ENCODE measurements at places on chromosomes 4 and X.
A peak's percentile ranks its signal among the peaks of the same experiment; 100 is the strongest.

DNA sequence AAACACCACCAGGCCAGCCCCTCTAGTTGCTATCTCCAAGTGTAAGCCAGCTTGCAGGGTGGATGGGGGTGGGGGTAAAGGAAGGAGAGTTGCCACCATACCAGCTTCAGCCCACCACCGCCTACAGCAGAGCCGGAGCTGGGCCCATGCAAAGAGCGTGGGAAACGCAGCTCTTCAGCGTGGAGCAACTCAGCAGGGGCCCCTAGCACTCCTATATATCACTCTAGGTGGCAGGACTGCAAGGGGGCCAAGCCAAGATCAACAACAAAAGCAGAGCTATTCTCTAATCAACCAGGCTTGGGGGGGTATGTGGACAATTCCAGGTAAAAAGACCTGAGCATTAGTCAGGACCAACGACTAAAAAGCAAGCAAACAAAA, 35.5 kb upstream of the IQSEC2 start:
- no peak for DNase-seq

DNA sequence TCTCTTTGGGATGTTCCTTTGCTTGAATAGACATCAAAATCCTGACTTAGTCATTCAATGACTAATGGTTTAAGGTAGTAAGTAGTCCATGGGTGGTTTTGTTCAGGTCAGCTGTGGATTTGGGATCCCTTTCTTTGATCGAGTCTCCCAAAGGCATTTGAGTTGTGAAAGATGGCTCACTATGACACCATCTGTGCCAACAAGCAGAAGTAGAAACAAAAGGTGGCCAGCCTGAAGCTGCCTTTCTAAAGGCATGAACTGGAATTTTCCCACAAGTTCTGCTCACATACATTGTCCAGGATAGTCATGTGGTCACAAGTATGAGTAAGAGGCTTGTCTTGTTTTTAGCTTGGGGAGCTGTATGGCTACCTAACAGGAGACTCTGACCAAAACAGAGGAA, 129.9 kb downstream of the CCNG2 start:
- DNase-seq = no peak

GRCh38 chr4:36740796-36741310, 459.4 kb downstream of the DTHD1 start:
- DNase-seq = no peak

- peak; percentile 26 for DNase-seq
These were observed 15.8 kb downstream of the ZCCHC12 start for GRCh38 chrX:118839334-118839958.

GRCh38 chrX:32455704-32456103, 755.6 kb downstream of the DMD start:
- no peak for DNase-seq

DNA sequence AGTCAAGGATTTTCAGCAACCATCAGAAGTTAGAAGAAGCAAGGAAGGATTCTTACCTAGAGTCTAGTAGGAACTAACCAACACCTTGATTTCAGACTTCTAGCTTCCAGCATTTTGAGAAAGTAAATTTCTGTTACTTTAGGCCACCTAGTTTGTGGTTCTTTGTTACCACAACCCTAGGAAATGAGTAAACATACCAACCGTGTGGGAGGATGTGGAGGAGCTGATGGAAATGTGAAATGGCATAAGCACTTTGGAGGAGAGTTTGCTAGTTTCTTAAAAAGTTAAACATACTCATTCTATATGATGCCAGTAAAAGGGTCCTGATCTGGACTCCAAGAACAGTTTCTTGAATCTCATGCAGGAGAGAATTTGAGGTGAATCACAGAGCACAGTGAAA, 679.4 kb downstream of the PDHA2 start:
- DNase-seq = no peak

DNA sequence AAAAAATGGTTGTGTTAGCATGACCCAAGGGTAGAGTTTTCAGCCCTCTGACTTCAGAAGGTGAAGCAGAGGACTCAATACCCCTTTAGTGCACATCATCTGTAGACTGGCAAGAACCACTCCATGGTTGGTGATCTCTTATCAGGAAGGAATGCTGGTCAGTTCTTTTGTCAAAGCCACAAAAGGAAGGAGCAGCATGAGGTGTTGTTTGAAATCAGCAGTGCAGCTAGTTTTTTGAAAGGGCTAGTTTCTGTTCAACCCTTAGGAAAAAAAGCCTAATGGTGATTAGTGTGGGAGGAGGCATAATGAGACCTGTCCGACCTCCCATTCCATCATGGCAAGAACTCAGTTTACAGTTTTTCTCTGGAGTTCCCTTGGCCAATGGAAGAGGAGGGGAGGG, 362.0 kb upstream of the CT83 start:
- no peak for DNase-seq

- peak; percentile 57 for DNase-seq
These were observed 48.3 kb downstream of the MTHFD2L start for GRCh38 chr4:74206088-74206825.

DNA sequence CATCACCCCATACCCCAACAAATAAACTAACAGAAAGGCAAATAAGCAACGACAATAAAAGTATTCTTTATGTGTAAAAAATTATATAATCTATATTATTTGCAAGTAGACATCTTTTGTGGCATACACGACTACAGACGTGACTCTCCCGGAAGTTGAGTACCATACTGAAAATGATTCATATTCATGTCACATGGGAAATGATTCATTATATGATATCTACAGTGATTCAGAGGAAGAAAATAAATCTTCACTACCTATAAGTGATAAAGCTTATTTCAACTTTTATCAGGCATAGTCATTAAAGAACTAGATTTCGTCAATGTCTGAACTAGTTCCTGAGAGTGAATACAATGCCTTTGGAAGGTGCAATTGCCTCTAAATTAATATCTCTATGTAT, 4.6 kb upstream of the ANTXR2 start:
- DNase-seq = no peak

GRCh38 chr4:15420642-15421041, 7.2 kb upstream of the C1QTNF7 start:
- peak; percentile 69 for DNase-seq

- no peak for DNase-seq
These were observed 19.4 kb downstream of the RPS6KA6 start for GRCh38 chrX:84168574-84168973.

- DNase-seq = no peak
These were observed 33.8 kb upstream of the NPY2R start for GRCh38 chr4:155174668-155175067.

DNA sequence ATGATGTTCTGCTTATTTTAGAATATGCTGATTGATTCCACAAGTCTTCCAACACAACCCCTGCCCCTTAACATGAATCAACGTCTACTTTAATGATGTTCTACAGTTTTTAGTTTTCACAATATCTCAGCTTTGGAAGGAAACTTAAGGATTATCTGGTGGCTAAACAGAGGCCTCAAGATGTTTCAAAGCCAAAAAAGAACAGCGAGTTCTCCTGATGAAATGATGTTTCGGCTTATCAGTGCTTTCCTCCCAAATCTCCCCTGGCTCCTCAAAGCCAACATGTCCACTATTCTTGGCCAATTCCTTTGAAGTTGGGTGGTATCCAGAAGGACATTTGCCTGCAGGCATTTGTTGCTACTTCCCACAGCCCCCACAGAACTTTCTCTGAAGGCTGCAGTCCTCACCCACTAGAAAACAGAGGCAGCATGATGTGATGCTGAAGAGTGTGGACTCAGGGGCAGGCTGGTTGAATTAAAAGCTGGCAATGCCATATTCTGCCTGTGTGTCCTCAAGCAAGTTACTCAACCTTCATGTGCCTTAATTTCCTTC, 87.3 kb downstream of the ADGRG4 start:
- DNase-seq = no peak

GRCh38 chrX:75623535-75623934, 100.7 kb upstream of the ZDHHC15 start:
- DNase-seq = no peak

DNA sequence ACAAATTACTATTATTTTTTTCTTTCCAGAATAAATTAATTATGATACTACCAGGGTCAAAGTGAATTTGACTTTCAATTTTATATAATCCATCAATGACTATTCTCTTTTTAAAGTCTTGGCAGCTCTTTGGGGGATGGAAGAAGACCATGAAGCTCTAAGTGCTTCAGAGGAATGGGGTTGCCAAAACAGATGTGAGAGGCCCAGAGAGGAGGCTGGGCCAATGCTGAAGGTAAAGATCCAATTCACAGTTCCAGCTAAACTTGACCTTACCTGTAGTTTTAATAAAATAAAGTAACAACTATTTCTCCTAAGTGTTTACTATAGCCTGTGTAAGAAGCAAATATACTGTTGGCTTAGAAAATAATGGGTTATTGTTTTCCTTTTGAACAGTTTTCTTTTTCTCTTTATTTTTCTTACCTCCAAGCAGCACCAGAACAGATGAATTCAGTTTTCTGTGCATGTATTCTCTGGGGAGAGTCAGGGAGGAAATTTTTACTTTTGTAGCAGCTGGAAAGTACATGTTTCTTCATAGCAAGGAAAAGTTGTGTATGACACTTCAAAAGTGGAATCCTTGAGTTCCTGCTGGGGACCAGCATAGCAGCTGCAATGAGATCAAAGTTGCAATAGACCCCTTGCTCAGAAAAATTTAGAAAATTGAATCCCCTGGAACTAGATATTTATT, 104.9 kb downstream of the CEP44 start:
- no peak for DNase-seq

- DNase-seq = no peak
These were observed 1910.0 kb upstream of the AGA start for GRCh38 chr4:179352221-179352620.

- no peak for DNase-seq
These were observed 203.2 kb upstream of the MBNL3 start for GRCh38 chrX:132692066-132692465.

Measured in AG10803 (cell line).